ENCODE measurements at places on chromosomes 1 and 21. TPM values are rescaled to one million over a fixed set of nuclear protein-coding genes. Genes with fewer than 3 reads are reported as not detected.

Gene TMEM269
- polyA plus RNA-seq: 0.07 TPM

- no peak for DNase-seq
- H3K4me1 ChIP-seq: no peaks in the 10 kb centered on the region
- no peaks in the 10 kb centered on the region for H3K27me3 ChIP-seq
- no peak overlapping the region for H3K27ac ChIP-seq
- H3K36me3 ChIP-seq: no peaks in the 10 kb centered on the region
- no peak overlapping the region for H3K4me3 ChIP-seq
These were observed 207.8 kb downstream of the DENND1B start for GRCh38 chr1:197567442-197567841.

- H3K27ac ChIP-seq: no peak overlapping the region
- no peaks in the 10 kb centered on the region for H3K36me3 ChIP-seq
- no peak for DNase-seq
- no peaks in the 10 kb centered on the region for H3K27me3 ChIP-seq
- H3K4me1 ChIP-seq: no peaks in the 10 kb centered on the region
These were observed 38.4 kb upstream of the ASB17 start for GRCh38 chr1:75970631-75971030.

DNA sequence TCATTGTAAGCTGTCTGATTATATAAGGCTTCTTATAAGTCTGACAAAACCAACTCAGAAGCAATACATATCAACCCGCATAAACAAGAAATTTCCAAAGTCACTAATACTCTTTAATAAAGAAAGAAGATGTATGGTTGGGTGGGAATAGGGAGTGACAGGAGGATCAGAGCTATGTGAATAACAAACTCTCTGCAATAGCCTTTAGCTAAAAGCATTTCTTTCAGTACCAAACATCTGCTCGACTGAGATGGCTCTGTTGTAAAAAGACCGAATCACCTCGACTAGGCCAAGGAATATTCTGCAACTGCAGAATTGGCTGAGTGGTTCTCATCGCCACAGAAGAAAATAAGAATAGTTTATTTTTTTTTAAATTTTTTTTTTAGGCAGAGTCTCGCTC lies 39.3 kb upstream of the MUTYH start:
- H3K27ac ChIP-seq: no peak overlapping the region
- H3K4me3 ChIP-seq: no peak overlapping the region
- H3K27me3 ChIP-seq: no peaks in the 10 kb centered on the region
- no peak for DNase-seq
- H3K4me1 ChIP-seq: peaks cover 7% of the 10 kb centered on the region
- no peaks in the 10 kb centered on the region for H3K36me3 ChIP-seq

Gene HNRNPR
- polyA plus RNA-seq: 107 TPM

GRCh38 chr1:223556414-223557129 lies 108.9 kb downstream of the CAPN8 start:
- no peaks in the 10 kb centered on the region for H3K36me3 ChIP-seq
- DNase-seq: no peak
- no peak overlapping the region for H3K27ac ChIP-seq
- no peak overlapping the region for H3K4me3 ChIP-seq
- no peaks in the 10 kb centered on the region for H3K27me3 ChIP-seq

All from ovary (tissue), 10 donors.